Stimulated activated CD8-positive, alpha-beta memory T cell treated with anti-CD3 and anti-CD28 coated beads, Interleukin-15, amount 100 ng/mL, for 48 hours (primary cell): ENCODE measurements at places on chromosomes 13 and 19.

DNA sequence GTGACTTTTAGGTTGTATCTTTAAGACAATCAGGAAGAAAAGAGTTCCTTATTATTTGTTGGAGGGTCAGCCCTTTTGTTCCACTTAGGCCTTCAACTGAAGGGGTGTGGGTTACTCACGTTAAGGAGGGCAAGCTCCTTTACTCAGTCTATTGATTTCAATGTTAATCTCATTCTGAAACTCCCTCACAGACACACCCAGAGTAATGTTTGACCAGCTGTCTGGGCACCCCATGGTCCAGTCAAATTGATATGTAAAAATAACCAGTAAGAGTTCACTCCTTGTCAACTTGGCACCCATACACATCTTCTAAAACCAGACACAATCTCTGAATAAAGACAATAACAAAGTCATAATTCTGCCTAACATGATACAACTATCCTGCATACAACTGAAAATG lies 292.9 kb downstream of the KLF5 start:
- DNase-seq: no peak

DNA sequence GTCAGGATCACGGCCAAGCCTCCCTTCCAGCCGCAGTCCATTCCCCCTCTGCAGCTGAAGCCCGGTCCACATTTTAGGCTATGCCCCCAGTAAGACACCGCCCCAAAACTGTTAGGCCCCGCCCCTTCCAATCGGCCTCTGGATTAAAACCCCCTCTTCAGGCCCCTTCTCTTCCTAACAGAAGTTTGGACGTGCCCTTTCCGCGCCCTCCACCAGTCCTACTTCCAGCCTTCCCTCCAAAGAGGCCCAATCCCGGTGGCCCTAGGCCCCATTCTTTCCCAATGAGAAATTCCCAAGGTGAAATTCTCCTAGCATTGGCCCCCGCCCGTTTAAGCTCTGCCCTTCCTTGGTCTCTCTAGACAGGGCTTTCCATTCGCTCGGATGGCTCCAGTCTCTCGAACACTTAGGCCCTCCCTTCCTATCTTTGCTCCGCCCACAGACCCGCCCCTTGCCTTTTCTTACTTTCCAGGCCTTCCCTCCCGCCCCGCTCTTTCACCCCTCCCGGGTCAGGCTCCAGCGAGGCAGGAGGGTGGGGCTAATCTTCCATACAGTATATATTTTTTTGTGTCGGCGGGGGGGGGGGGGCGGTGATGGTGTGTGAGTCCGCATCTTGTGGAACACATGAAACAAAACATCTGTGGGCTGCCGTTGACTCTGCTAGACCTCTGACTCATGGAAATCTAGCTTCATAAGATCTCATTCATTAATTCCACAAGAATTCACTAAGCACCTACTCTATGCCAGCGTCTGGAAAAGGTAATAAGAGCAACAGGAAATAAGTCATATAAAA lies 13.6 kb downstream of the LTBP4 start:
- peak; percentile 92 for DNase-seq

DNA sequence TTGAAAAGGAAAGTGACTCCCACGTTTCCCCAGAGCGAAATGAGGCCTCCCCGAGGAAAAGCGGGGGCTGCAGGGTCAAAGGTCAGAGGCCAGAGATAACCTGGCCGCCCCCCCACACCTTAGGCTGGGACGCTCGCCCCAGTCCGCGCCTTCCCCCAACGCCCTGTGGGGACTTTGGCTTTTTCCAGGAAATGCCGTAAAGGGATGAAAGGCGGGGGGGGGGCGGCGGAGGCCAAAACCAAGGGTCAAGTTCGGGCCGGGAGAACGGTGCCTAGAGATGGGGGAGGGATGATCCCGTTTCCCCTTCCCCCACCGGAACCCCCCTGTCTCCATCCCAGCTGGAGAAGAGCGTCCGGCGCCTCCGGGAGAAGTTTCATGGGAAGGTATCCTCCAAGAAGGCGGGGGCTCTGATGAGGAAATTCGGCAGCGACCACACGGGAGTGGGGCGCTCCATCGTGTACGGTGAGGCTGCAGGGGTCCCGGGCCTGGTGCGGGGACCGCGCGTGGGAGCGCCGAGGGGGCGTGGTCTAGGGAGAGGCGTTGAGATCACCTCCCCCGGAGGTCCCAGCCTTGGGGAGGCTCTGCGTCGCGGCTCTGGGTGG lies 575 bp downstream of the SHFL start:
- no peak for DNase-seq

- peak; percentile 14 for DNase-seq
These were observed 8.1 kb upstream of the ADGRE2 start for GRCh38 chr19:14786421-14786851.

GRCh38 chr19:45766869-45767346 lies 2.1 kb downstream of the SIX5 start:
- DNase-seq: no peak

GRCh38 chr19:54147676-54148075 lies 10.1 kb downstream of the CNOT3 start:
- DNase-seq: no peak

GRCh38 chr13:50742968-50743367 lies 100.5 kb downstream of the DLEU7 start:
- DNase-seq: no peak

- DNase-seq: no peak
These were observed 55.8 kb downstream of the MTMR6 start for GRCh38 chr13:25231517-25231916.

DNA sequence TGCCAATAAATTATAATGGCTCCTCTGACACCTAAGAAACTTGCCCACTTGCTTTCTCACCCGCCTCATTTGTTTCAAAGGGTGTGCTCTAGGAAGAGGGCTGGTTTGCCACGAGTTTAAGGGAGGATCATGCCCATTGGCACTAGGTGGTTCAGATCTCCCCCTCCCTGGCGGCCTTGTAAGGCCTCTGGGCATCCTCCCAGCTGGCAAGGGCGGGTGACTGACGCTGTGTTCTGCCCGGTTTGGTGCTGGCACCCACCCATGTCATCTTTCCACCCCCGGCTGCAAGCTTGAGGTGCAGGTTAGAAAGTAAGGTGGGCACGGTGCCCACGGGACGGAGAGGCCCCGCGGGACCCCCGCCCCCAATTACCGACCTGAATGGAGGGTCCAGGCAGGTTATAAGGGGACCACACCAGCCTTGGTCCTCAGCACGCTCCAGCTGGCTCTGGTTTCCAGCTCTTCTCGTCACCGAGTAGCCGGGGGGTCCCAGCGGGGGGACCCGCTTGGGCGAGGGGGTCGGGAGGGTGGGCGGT lies 90.4 kb downstream of the PTPRS start:
- DNase-seq: no peak

DNA sequence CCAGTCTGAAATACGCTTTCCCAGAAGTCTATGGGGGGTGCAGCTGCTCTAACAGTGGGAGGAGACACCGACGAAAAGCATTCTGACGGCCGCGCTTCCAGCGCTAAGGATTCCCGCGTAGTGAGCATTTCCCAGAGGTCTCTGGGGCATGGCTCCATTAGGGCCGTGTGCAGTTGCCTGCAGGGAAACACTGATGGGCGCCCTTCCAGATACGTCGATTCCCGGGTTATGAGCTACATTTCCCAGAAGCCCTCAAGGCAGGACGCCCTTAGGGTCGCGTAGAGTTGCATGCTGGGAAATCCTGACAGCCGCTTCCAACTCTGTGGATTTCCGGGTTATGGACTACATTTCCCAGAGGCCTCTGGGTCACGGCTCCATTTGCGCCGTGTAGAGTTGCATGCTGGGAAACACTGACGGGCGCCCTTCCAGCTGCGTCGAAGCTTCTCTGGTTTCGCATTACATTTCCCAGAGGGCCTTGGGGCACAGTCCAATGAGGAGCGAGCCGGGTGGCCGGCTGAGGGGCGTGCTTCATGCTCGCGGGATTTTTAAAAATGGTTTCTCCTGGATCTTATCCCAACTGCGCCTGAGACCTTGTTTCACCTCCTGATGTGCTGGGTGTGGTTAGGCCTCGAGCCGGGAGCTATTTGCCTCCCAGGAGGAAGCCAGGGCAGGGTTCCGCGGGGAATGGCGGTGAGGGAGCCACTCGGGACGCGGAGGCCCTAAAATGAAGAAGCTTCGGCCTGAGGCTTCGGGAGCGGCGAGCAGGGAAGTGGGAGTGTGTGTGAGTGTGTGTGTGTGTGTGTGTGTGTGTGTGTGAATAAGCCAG lies 17.2 kb upstream of the ZNF331 start:
- DNase-seq: peak; percentile 74

DNA sequence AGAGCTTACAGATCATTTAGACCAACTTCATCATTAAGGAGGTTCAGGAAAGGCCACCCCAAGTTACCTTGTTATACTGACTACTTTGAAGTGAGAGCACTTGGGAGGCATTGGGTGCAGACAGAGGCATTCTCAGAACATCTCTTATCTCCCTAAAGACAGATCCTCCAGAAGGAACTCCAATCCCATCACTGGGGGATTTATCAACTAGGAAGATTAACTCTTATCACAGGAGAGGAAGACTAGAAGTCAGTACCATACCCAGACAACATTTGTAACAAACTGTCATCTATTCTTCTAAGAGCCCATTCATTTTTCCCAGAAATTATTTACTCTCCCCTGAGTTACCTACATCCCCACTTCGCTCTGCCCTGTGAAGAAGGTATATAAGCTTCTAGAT lies 5.8 kb upstream of the RFXAP start:
- no peak for DNase-seq

GRCh38 chr13:21971662-21972621 lies 301.1 kb downstream of the FGF9 start:
- no peak for DNase-seq

- no peak for DNase-seq
These were observed 2.2 kb upstream of the SCN1B start for GRCh38 chr19:35027851-35028599.

DNA sequence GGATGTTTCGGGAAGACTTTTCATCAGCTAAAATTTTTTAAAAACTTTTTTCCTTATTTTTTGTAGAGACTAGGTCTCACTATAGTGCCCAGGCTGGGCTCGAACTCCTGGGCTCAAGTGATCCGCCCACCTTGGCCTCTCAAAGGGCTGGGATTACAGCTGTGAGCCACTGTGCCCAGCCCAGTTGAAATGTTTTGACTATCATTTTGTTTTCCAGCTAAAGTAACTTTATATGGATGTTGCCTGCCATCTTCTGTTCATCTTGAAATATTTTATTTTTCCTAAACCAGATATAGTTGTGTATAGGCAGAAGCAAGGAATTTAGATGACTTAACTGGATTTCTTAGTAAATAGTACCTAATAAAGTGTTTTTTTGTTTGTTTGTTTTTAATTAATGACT lies 7.0 kb downstream of the CAB39L start:
- no peak for DNase-seq

DNA sequence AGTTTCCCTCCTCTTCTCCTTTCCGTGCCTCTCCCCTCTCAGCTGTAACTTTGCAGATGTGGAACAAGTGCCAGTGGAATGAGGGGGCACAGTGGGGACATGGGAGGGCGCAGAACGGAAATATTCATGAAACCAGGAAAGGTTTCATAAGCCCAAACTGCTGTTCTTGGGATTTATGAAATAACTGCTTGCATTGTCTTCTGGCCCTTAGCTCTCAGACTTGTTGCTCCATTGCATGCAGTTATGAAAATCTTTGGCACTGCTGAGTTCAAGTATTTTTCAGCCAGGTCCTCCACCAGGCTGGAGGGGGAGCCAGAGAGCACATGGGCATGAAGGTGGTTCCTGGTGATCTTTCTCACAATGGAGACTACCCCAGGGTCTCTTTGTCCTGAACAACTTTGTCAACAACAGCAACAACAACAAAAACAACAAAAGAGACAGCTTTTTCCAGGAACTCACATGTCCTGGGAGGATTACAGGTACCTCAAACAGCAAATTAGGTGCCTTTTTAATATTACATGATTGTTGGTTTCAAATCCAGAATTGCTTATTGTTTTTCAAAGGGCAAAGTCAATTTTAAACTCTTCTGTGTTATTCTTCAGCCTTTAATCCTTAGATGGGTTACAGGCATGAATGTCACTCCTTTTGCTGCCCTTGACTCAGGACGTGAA lies 1.5 kb downstream of the RGCC start:
- peak; percentile 52 for DNase-seq

- no peak for DNase-seq
These were observed 12.4 kb upstream of the ELAVL1 start for GRCh38 chr19:8017808-8018207.

- no peak for DNase-seq
These were observed at the start of gene LAIR2 for GRCh38 chr19:54502518-54503048. Gene LAIR2 (plus strand): TSS chr19:54502831. CDS start chr19:54502919, 88 bp downstream.

- DNase-seq: no peak
These were observed 3.4 kb upstream of the POLD1 start for GRCh38 chr19:50380751-50381151.
